HFF-Myc (cell line): ENCODE measurements at places on chromosomes 4 and X.
A peak's percentile ranks its signal among the peaks of the same experiment; 100 is the strongest.

DNA sequence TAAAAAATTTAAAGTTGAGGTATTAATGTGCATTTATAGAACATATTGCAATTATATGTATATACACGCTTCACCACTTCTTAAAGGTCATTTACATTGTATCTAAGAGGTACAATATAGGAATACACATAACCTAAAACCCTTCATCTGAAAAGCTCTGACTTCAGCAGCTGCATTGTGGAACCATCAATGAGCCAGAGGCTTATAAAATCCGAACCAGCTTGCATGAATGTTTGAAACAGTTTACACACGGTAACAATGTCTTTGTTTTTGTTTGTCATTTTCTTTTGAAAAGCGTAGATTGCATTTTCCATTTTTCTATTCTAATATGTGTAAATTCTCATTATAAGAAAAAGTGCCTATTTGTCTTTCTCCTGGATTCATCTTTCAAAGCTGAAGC is 221.6 kb downstream of the DCLK2 start:
- no peak for DNase-seq

- no peak for DNase-seq
Observed at GRCh38 chr4:183599690-183600089, 59.3 kb downstream of the RWDD4 start.

GRCh38 chr4:145178740-145179280 is 1.6 kb downstream of the OTUD4 start:
- no peak for DNase-seq

GRCh38 chr4:9898596-9899305 is 117.3 kb downstream of the DRD5 start:
- DNase-seq: no peak

DNA sequence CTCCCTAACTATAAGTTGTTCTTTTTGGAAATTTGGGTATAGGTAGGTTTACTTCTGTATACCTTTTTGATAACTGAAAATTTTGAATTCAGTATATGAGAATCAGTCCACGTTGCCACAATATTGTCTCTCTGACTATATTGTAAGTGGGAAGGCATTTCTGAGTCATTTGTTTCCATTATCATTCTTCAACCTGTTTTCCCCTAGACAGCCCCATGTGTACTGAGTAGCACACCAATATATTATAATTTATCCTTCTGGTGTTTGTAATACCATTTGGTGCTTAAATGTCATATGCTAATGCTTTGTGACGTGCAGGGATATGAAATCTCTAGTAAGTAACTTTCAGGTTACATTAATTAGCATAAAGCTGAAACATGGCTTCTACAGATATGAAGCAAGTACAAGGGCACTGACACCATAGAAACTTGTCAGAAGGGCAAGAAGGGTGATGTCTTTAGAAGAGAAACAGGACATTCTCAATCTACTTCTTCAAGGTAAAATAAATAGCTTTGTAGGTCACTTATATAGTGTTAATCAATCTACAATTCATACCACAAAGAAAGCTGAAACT is 27.7 kb downstream of the PAK3 start:
- DNase-seq: no peak

DNA sequence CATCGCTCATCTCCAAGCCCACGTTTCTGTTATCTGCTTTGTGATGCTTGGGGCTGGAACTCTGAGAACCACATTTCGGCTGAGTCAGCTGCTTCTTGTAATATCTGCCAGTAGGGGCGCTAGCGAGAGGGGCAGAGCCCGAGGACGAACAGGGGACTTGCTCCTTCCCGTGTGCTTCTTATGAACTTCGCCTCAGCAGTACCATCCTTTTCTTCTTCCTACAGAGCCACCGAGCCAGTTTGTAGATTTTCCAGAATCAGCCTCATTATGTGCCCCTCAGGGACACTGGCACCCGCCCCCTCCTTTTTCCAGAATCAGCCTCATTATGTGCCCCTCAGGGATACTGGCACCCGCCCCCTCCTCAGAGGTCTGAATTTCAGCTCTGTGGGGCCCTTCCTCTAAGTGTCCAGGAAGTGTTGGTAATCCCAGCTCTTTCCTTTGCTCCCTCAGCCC is 441.7 kb upstream of the RASGEF1B start:
- peak; percentile 16 for DNase-seq

- DNase-seq: no peak
Observed at GRCh38 chr4:150714462-150715438, 132.8 kb downstream of the MAB21L2 start.

- DNase-seq: no peak
Observed at GRCh38 chr4:54915276-54915675, 210.1 kb downstream of the KDR start.

- no peak for DNase-seq
Observed at GRCh38 chr4:4627111-4627510, 85.3 kb upstream of the STX18 start.

GRCh38 chr4:38131371-38132091 is 171.3 kb downstream of the PTTG2 start:
- DNase-seq: no peak

DNA sequence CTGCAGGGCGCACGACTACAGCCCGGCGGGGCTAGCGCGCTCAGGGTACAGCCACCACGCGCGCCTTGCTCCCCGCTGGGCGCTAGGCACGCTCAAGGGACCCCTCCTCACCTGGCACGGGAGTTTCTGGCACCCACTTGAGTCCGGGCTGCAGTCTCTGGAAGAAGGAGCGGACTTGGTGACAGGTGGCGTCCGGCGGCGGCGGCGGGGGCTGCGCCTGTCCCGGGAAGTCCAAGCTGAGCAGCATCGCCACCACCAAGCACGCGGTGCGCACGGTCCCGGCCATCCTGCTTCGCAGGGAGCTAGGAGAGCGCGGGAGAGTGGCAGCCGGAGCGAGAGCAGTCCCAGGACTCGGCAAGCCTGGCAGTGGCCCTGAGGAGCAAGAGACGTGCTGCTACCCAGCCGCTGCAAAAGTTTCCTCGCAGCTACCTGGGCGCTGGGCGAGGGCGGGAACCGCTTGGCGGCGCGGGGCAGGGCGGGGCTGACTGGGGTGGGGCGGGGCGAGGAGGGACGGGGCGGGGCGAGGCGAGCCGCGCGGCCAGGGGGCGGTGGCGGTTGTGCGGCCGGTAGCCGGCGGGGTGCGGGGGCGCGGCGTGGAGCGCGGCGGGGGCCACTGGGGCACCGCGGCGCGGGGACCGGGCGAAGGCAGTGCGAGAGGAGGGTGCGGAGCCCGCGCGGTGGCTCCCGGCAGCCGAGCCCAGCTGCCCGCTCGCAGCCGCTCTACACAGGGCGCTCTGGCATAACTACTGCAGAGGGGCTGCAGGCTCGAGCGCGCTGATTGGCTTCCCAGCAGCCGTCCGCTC is at the start of gene GPC3:
Gene GPC3 (minus strand): TSS at position 431 of the 803 bp plus-strand sequence.
- DNase-seq: no peak

DNA sequence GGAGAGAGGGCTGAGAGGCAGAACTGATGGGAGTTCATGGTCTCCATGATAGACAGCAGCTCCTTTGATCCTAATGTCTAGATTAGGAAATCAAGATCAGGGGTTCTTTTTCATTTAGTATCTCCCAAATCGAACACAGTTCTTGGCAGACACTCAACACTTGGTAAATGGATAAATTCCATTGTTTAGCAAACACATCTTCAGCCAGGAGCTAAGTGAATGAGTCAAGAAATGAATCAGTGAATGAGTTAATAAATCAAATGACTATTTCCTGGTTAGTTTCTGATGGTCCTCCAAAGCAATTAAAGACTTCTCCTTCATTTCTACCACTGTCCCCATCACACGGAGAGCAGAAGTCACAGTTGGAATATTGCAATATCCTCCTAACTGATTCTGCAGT is 120.0 kb upstream of the SHISA3 start:
- DNase-seq: no peak

DNA sequence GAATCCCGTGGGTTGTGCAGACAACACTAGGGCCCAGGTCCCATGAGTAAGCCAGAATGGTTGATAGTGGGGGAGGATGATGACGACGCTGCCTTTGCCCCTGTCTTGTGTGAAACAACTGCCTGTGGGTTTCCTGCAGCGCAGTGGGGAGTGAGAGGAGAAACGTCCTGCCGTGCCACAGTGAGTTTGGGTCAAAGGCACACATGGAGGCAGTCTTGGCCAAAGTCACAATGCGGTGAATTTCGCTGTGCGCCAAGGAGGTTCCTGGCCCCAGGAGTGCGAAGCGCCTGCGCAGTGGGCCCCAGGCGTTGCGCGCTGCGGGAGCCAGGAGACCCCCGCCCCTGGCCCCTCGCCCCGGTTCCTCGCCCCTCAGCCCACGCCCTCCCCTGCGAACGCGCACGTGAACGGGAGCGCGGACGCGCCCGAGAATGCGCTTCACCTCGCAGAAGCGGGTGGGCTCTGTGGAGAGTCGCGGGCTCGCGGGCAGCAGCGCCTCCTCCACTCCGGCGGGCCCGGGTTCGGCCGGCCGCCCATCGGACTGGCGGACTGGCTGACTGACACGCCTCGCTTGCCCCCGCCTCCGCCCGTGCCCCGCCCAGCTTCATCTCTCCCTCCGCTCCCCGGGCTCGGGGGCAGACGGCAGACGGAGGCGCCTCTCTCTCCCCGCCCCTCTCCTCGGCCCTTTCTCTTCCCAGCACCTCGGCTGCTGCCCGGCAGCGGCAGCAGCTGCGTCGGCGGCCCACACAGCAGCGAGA is at the start of gene NUDT10:
Gene NUDT10 (plus strand): TSS at position 635 of the 755 bp plus-strand sequence. CDS start 144 bp downstream, outside the sequence.
- no peak for DNase-seq

- no peak for DNase-seq
Observed at GRCh38 chrX:84993150-84993549, 10.5 kb upstream of the APOOL start.

- no peak for DNase-seq
Observed at GRCh38 chr4:165326831-165327210, 648 bp upstream of the MSMO1 start.

DNA sequence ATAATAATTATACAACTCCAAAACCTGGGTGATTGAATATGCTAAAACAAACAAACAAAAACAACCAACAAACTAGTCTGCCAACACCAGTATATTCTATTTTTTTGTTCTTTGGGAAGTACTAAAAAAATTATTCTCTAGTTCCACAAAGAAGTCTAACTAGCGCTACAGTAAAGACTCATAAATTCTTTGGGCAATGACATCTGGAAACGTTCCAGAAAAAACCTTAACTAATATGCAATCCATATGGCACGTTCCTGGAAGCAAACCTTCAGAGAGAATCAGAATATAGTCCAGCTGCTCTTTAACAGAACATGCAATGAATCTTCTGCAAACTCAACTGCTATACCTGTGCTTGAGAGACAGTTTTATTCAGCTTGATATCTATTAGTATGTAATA is 500.1 kb downstream of the TRAM1L1 start:
- no peak for DNase-seq

DNA sequence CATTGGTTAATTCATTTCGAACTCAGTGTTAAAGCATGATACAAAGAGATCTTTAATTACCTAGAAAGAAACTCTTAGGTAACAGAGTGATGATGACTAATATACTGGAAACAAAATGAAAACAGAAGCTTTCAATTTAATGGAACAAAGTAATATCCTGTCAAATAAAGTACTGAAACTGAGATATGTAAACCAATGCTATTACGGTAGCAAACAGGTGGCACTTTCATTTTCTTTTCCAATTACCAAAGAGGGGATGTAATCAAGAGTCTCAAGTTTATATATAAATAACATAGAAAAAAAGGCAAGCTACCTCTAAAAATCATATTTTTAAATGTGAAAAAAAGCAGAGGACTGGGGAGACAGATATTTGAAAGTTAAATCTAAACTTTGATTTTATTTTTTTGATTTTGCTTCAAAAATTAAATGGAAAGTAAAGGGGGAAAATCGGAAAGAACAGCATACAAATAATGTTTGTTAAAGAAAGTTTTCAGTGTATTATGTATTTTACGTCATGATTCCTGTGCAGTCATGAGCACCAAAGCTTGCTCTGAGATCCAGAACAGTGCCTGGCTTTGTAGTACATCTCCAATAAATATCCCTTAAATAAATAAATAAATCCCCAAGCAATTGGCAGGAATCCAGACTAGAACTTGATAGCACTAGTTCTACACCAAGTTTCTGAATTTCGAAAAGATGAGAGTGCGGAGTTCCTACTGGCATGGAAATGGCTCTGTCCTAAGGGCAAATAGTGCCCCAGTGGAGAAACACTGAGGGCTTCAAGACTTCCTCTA is 25.0 kb upstream of the RAPGEF2 start:
- DNase-seq: no peak

DNA sequence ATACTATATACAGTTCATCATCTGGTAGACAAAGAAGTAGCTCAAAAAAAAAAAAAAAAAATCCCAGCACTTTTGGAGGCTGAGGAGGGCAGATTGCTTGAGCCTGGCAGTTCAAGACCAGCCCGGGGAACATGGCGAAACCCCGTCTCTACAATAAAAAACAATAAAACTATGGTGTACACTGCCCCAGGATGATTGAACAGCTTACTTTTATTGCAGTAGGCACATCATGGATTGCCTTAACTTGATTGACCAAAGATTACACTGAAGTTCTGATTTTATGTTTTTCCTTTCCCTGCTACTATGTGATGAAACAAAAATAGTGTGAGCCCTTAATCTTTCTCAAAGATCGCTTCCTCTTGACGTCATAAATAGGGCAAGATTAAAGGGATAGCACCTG is 60.6 kb downstream of the SNX25 start:
- DNase-seq: no peak

DNA sequence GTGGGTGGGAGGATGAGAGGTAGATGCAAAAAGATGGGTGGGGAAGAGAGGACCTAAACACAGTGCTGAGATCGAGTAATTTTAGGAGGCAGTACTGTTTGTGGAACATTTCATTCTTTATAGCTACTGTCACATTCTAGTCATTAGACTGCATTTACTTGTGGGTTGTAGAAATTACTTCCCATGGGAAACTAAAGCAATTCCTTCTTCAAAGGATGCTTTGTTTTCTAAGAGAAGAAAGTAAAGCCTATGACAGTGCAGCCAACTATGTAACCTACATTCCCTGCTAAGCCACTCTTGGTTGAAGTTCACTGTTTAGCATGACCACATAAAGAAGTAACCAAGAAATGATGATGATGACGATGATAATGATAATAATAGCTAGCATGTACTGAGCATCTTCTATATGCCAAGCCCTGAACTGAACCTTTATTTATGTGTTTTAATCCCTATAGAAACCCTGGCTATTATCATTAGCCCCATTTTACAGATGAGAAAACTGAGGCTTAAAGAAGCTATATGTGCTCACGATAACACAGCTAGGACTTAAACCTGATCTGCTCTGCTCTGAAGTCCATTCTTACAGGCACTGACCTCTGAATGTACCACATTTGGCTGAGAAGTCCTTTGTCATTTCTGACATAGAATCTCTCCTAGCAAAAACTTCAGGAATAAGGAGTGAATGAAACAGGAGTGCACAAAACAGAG is 114.5 kb upstream of the KIT start:
- DNase-seq: no peak

DNA sequence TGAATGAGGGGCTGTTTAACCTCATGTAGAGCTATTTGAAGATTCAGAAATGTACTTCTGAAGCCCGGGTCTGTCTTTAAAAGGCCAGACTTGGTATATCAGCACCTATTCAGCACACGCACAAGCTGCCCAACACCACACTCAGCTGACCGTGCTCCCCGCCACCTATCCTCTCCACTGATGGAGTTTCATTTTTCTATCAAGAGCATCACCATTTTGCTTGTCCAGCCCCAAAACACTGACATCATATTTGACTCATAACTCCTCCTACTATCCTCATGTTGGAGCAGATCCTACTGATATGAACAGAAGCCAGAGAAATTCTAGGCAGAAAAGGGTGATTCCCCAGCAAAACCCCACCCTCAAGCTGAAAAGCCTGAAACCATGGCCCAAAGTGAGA is 100.3 kb downstream of the SORBS2 start:
- no peak for DNase-seq

GRCh38 chr4:105896984-105897775 is 1.9 kb downstream of the NPNT start:
- DNase-seq: no peak

GRCh38 chrX:41409006-41409405 is 38.1 kb upstream of the NYX start:
- DNase-seq: no peak
